ENCODE measurements at places on chromosomes 3 and 15.
A peak's percentile ranks its signal among the peaks of the same experiment; 100 is the strongest.

GRCh38 chr3:156144060-156144459 lies 23.7 kb downstream of the KCNAB1 start:
- DNase-seq, result no peak

DNA sequence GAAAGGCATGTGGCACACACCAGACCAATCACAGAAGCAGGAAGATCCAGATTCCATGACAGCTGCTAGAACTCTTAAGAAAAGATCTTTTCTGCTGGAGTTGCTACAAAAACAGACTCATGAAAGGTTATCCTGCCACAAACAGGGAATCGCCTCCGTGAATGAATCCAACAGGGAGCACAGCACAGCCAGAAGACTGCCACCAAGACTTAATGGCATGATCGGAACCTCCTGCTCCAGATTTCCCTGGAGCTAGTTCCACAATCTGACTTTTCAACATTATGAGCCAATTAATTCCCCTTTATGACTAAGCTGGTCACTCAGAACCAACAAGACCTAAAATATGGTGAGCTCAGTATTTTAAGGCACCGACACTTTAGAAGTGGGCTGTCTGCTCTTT lies 232.5 kb downstream of the FOXP1 start:
- DNase-seq, result no peak

- no peak for DNase-seq
Observed at GRCh38 chr3:59535791-59536221, 486.0 kb upstream of the CFAP20DC start.

GRCh38 chr15:81194723-81195122 lies 2.0 kb upstream of the IL16 start:
- DNase-seq, result no peak

- DNase-seq, result no peak
Observed at GRCh38 chr3:15261274-15261673, 55.2 kb downstream of the CAPN7 start.

- no peak for DNase-seq
Observed at GRCh38 chr3:171974986-171975837, 64.2 kb upstream of the FNDC3B start.

DNA sequence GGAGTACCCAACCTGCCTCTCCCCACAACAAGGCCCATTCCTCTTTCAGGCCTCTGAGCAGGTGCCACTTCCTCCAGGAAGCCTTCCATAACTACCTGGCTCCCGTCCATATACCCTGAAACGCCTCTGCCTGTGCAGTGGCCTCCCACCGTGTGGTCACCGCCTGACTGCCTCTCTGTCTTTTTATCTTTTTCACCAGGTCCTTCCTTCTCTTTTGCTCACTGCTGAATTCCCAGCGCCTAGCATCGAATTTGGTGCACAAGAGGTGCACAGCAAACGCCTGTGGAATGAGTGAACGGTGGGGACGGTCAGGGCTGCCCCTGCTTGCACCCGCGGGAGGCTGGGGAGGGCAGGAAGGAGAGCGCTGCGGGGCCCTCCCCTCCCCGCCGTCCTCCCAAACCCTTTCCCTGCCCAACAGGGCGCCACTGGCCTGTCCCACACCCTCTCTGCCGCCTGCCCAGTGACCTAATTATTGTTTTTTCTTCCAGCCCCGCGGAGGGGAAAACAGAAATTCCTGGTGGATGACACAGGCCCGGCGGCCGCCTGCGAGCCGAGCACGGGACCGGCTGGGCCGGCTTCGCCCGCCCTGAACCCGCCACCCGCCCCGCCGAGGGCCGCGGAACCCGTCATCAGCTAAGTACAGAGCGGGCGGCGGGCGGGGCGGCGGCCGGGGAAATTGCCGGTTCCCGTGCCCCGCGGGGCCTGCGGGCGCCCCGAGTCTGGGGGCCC lies 140.1 kb downstream of the SMAD6 start:
- DNase-seq, result peak; percentile 80

DNA sequence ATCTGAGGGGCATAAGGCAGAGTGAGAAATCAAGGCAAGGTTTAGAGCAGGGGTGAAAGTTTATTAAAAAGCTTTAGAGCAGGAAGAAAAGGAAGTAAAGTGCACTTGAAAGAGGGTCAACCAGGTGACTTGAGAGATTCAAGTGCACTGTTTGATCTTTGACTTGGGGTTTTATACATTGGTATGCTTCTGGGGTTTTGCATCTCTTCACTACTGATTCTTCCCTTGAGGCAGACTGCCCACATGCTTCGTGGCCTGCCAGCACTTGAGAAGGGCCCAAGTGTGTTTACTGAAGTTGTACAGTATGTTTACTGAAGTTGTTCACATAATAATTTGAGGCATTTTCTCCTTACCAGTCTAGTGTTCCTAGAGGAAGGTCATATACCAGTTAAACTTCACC lies 367.0 kb upstream of the UBE2E2 start:
- DNase-seq, result no peak

GRCh38 chr15:49134683-49135341 lies 20.6 kb downstream of the COPS2 start:
- DNase-seq, result no peak

DNA sequence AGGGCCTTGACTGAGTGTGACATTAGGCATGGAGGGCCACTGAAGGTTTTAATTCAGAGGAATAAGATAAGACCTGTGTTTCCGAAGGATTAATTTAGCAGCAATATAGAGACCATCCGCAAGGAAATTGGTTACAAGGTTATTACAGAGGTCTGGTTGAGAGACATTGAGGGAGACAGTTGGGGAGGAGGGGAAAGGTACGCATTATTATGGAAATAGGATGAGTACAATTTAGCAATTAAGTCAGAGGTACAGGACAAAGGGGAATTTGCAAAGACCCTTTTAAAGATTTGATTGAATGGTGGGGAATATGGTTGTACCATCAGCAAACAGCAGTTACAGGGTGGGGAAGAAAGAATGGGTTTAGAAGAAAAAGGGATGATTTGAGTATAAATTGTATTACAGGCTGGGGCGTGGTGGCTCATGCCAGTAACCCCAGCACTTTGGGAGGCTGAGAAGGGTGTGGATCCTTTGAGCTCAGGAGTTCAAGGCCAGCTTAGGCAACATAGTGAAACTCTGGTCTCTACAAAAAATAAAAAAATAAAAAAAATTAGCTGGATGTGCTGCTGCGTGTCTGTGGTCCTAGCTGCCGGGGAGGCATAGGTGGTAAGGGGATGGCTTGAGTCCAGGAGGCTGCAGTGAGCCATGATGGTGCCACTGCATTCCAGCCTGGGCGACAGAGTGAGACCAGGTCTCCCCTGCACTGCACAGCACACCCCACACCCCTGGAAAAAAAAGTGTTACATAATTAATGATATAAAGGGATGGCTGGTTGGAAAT lies 11.3 kb downstream of the ARL8B start:
- no peak for DNase-seq

DNA sequence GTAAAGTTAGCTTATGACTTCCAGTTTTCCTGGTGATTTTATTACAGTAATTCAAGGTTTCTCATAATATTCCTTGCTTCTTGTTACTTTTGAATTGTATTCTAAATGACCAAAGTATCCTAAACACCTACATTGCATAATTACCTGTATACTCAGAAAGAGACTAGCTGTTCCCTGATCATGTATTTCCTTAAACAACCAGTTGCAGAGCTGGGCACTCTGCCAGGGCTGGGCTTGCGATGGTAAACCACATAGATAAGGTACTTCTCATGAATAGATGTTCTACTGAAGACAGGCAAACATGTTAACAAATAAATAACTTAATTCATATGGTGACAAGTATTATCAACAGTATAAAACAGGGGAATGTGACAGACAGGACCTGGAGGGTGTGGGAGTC lies 142.3 kb upstream of the WNT5A start:
- no peak for DNase-seq

DNA sequence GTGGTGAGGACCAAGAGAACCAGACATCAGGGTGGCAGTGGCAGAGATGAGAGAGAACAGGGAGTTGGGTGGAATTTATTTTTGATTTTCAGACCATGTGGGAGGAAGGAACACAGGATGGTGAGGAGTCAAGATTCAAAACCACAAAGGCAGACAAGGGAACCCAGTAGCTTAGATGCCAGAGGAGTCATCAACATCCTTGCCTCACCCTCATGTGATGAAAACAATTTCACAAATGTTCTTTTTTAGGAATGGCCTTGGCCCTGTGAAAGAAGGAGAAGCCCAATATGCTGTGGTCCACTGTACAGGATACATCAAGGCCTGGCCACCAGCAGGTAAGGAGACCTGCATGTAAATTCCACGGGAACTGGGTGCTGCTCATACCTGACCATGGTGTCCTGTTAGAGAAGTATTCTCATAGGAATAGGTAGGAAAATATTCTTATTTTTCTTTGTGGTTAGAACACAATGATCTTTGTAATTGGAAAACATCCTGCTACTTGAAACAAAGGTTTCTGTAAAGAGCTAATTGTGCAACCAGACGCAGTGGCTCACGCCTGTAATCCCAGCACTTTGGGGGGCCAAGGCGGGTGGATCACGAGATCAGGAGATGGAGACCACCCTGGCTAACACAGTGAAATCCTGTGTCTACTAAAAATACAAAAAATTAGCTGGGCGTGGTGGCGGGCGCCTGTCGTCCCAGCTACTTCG lies 110.0 kb downstream of the ARNT2 start:
- DNase-seq, result no peak

DNA sequence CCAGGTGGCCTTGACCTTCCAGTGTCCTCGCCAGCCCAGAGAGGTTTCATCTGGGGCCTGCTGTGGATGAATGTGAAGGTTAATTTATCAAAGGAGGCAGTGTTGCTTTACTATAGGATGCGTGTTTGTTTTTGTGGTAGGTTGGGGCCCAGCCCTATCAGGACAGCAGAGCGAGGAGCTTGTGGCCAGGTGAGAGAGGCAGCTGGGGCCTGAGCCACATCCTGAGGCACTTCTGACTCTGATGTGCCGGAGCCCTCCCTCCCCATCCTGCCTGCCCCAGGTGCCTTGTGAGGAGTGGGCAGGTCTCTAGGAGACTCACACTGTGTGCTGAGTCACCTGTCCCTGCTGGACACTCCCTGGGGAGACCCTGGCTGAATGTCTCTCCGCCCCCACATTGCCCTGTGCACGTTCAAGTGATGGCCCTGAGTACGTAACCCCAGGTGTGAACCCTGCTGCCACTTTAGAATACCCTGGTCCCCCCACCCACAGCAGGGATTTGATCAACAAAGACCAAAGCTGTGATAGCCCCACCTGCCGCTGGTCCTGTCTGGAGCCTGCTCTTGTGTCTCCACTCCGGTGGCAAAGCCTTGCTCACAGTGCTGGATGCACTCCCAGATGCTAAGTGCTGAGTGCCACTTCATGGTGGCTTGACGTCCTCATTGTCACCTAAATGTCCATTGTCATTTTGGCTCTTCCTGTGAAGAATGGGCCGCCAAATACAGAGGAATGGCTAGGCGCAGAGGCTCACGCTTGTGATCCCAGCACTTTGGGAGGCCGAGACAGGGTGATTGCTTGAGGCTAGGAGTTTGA lies 16.0 kb downstream of the FBLN2 start:
- DNase-seq, result no peak

- no peak for DNase-seq
Observed at GRCh38 chr3:69490235-69490634, 104.3 kb upstream of the FRMD4B start.

- no peak for DNase-seq
Observed at GRCh38 chr3:76063019-76063418, 277.7 kb upstream of the ZNF717 start.

- DNase-seq, result no peak
Observed at GRCh38 chr3:71153713-71154112, 429.8 kb downstream of the FOXP1 start.

DNA sequence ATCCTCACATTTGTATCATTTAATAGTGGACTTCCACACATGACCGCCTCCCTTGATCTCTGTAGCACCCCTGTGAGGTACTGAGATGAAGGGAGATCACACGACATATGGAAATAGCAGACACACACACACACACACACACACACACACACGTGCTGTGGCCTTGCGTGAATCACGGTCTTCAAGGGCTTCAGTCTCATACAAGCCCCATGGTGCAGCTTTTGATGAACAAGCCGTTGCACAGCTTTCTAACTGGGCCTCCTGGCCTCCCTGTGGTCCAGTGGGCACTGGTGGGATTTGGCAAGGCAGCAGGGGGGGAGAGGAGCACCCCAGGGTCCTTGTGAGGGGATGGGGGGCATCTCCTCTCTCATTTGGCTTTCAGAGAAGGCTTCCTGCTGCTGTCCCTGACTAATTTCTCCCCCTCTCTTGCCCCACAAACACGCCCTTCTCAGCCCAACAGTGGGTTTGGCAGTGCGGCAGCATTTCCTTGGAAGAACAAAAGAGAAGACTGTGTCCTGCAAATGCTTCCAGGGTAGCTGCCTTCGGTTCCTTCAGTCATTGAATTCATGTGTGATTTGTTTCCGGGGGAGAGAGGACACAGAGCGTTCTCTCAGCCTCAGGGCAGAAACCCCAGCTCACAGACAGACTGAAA lies 98.7 kb downstream of the SMAD6 start:
- DNase-seq, result no peak

DNA sequence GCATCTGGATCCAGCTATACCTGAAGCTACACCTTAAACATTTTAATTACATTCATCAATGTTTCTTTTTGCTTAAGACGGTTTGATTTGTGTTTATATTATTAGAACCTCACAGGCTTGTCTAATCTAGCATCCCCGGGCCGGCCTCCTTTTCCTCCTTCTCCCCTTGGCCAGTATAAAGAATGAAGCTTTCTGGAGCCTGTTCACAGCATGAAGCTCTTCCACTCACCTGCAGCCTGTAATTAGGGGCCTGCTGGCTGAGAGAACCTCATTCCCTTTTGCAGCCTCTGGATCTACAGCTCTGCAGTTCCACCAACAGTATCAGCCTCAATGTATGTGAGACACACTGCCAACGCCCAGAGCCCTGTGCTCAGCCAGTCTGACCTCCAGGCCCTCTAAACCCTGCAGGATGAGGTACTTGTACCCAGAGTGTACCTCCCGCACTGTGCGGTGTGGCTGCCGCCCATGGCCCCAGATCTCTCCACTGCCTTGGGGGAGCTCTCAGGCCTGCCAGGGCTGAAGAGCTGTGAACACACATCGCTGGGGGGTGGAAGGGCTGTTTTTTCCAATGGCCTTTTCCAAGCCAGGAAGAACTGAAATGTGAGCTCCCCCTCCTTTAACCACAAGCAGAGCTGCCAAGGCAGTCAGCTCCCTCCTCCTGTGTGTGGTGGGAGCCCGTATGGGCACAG lies 114.7 kb upstream of the ALDH1A3 start:
- DNase-seq, result no peak

DNA sequence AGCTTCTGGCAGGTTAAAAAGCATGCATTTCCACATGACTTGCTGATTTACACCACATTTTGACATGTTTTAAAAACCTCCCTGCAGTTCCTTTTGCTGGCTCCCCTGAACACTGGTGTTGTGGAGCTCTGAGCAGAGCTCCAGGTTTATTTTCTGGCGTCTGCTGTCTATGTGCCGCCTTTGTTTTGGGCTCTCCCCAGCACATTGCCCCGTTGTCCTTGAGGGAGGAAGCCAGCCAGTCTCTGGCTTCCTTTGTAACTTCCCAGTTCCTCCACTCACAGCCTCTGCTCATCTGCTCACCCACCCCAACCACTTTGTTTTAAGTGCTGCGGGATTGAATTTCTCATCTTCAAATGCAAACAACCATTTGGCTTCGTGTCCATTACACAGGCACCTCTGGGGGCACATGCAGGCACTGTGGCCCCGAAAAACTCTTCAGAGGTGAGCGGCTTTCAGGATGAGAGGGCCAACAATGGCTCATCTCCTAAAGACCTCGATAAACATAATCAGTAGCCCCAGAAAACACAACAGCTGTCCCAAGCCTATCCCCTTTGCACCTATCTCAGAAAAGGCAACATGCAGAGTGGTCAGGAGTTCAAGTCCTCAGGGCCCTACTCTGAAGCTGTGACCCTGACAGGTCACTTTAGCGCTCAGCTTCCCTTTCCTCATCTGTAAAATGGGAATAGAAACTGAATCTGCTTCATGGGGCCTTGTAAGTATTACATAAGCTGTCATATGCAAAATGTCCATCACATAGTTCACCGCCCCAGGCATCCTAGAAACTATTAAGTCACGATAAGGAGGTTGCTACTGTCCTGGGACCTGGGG lies 1.3 kb upstream of the MEF2A start:
- no peak for DNase-seq
